ENCODE measurements at places on chromosomes 12 and 14.

DNA sequence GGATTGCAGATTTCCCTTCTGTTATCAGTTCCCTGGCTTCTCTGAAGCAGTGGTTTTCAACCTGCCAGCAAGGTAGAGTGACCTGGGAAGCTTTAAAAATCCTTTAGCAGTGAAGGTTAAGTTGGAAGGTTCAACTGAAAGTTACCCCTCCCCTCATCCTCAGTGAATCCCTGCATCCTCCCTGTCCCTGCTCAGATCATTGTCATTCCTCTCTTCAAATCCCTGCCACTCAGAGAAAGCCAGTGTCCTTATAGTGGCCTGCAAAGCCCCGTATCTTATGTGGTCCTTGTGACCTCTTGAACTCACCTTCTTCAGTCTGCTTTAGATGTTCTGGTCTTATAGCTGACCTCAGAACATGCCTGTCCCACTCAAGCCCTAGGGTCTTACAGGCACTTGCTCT, 53.6 kb downstream of the PPM1A start:
- no peak for DNase-seq

DNA sequence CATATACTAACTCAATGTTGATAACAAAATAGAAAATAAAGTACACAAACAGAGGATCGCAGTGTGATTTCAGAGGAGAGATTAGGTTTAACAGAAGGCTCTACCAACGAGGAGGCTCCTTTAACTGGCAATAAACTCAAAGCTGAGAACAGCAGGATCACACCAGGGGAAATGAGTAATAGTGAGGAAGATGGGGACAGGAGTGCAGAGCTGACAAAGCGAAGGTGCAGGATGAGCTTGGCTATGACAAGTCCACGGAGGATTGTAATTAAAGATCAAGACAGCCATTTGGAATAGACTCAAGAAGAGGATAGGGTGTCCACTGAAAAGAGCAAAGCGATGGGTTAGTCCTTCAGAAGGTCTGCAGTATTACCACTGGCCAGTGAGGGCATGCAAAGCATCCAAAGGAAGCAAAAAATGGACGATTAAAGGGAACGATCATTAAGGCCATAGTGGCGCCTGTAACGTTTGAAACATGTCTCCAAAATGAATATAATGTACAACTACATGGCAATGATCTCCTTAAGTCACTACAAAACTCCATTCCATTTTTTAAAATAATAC, 85.3 kb downstream of the GRIN2B start:
- no peak for DNase-seq

DNA sequence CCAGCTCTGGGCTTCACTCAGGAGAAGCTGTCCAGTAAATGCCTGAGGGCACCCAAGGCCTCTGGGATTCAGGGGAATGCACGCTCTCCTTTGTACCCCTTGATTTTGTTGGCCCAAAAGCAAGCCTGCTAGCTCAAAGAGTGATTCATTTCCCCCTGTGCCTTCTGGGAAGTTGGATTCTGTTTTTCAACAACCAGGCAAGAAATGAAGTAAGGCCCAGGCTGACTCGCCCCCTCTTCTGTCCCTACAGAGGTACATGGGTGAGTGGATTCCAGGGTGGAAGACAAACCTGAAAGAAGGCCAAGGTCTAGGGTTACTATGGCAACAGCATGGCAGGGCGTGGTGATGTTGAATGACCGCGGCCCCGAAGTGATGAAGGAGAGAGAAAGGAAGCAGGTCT, 9.3 kb upstream of the SERPINA5 start:
- DNase-seq: no peak

DNA sequence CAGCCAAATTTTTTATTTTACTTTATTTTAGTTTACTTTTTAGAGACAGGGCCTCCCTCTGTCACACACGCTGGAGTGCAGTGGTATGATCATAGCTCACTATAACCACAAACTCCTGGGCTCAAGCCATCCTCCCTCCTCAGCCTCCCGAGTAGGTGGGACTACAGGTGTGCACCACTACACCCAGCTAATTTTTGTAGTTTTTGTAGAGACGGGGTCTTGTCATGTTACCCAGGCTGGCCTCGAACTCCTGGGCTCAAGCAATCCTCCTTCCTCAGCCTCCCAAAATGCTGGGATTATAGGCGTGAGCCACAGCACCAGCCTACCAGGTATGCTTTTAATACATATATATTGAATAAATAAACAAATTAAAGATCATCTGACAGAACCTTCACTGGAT, 32.7 kb upstream of the LTA4H start:
- no peak for DNase-seq

GRCh38 chr12:124929649-124930419, 15.4 kb upstream of the UBC start:
- no peak for DNase-seq

DNA sequence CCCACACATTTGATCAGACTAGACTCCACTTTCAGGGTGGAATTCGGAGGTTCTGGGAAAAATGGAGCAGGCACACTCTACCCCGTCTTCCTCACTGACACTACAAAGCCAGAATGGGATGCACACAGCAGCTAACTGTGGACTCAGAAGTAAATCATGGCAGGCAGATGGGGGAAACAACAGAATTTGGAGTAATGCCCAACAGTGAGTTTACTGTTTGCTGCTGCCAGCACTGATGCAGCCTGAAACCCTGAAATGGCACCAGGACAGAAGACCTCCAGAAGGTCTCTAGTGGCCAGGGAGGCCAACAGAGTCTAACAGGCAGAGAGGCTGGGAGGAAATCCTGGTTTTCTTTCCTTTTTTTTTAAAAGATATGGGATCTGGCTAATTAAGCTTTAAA, 24.6 kb downstream of the KCTD10 start:
- DNase-seq: no peak

DNA sequence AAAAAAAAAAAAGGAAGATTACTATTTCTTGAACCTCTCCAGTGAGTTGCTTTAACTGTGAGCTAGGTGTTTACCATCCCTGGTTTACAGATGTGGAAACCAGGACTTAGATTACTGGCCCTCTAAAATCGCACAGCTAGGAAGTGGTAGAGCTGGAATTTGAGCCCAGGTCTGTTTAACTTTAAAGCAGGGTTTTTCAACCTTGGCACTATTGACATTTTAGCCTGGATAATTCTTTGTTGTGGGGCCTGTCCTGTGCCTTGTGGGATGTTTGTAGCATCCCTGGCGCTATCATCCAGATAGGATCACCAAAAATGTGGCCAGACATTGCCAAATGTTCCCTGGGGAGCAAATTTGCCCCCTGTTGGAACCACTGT, 28.5 kb upstream of the SMOC1 start:
- no peak for DNase-seq

- DNase-seq: no peak
Measured at GRCh38 chr12:132115500-132115899, 28.6 kb downstream of the DDX51 start.

GRCh38 chr14:84351646-84352045, 1178.3 kb upstream of the FLRT2 start:
- no peak for DNase-seq

GRCh38 chr12:43338848-43339526, 213.0 kb downstream of the ADAMTS20 start:
- DNase-seq: no peak

Measured in activated naive CD4-positive, alpha-beta T cell treated with Interleukin-2 at 50 U/mL for 16 hours (primary cell).